ENCODE measurements at places on chromosomes 5 and 9.

- DNase-seq = no peak
Observed at GRCh38 chr5:80756292-80756691, 101.5 kb upstream of the DHFR start.

DNA sequence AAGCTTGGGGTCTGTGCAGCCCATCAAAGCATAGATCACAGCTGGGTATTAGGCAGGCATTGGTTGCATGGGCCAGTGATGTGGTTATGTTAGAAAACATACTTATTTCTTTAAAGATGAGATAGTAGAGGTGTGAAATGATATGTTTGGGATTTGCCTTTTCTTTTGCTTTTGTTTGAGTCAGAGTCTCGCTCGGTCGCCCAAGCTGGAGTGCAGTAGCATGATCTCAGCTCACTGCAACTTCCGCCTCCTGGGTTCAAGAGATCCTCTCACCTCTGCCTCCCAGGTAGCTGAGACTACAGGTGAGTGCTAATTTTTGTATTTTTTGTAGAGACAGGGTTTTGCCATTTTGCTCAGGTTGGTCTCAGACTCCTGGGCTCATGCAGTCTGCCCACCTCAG is 84.8 kb downstream of the PDE6A start:
- DNase-seq = no peak

DNA sequence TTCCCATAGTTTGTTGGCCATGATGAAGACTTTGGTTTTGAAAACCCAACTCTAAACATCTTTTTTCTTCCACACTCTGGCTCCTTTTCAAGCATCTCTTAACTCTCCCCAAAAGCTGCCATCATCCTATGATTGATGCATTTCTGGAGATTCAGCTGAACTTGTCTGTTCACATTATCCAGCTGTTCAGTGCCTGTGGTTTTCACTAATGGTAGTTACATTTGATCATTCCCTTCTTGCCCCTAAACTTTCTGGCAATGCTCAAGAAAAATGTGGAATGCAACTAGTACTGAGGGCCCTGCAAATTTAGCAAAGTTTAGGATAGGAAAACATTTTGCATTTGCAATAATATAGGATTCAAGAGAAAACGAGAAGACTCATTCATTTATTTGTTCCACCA is 267.5 kb downstream of the ENC1 start:
- DNase-seq = no peak

DNA sequence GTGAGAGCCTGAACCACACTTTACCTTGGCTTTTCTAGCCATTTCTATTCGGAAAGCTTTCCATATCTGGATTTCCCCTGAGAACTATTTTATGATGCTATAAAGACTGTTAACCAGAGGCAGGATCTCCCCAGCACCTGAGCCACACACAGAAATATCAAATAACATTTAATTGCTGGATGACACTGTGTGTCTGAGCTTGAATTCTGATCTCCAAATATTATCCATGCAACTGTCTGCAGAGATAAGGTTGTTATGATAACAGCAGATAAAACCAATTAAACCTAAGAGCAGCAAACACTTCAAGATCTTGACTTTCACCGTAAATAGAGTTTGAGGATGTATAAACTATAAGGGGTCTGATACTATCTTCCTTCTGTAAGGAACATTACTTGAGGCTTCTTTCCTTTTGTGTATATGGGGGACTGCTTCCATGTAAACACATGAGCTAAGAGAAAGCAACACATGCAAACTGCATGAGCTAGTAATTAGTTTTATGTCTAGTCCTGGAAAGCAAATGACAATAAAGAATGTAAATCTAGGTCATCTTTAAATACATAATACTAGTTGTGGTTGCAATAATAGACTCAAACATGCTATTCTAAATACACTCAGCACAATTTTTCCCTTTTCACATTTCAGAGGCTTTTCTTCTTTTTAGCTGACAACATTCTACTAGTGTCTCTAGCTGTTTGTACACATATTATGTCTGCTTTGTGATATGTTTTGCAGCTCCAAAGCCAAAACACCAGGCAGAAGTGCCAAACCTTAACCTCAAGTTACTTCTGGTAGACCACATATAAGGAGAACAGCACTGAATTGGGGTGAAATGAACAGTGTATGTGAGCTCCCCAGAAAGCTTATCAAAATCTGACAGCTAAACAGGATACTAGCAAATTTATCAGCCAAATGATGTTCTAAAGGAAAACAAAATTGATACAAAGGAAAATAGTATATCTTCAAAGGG is 136.5 kb downstream of the EFNA5 start:
- DNase-seq = no peak

GRCh38 chr5:14362491-14362890 is 219.1 kb upstream of the OTULINL start:
- no peak for DNase-seq

DNA sequence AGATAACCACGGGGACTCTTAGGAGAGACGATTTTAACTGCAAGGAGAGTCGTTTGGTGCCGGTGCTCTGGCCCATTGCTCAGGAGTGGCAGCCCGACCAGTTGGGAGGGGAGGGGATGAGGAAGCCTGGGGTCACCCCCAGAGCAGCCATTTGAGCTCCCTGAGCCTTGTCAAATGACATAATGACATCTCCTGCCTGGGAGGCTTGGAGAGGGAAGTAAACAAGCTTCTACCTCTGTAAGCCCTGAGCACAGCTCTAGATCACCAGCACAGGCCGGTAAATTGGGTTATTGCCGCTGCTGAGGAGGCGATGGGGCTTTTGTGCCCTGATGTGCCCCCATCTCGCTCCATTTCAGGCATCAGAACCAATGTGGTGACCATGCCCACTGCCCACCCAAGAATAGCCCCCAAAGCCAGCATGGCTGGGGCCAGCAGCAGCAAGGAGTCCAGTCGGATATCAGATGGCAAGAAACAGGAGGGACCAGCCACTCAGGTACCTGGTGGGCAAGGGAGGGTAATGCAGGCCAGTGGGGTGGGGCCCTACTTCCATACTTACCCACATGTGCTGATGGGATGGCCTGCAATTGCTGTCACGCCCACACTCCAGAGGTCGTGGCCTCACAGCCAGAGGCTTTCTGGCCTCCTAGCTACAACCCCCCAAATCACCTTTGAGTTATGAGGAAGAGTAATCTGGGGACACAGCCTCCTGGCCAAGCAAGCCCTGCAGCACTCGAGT is 23.0 kb downstream of the CD74 start:
- DNase-seq = no peak

DNA sequence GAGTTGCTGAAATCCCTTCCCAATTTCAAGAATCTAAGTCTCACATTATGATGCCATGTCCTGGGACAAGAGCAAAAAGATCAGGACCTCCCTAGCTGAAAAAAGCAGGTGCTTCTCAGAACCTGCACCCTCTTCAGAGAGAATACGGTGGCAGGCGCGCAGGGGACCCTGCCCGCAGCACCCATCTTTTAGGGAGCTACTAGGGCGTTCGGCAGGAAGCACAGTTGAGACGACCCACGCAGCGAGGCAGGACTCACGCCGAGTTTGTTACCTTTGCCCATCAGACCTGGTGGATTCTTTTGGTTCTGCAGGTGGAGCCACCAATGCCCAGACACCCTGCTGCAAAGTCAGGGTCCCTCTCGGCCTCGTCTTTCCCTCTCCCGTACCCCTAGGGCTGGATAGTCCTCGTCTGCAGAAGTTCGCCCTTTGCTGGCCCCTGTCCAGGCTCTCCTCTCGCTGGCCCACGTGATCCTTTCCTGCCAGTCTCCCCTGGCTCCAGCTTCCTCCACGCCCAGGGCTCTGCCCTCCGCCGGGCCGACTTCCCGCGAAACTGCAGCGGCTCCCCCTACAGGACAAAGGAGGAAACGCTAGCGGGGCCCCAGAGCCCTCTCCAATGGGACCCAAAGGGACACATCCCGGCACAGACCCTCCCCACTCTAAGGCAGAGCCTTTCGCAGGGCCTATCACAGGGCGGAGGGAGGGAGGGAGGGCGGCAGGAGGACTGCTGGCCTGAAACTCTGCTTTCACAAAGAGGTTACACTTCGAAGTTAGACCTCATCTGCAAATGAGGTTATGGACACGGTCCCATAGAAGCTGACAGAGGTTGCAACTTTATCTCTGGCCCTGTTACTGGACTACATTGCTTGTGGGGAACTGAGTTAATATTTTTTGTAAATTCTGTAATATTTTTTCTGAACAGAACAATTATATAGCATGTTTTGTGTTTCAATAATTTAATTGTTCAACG is 28.8 kb downstream of the TMEM174 start:
- DNase-seq = peak; percentile 20

- no peak for DNase-seq
Observed at GRCh38 chr5:78927657-78928282, 57.3 kb downstream of the ARSB start.

- DNase-seq = no peak
Observed at GRCh38 chr5:126525630-126526245, 69.3 kb downstream of the ALDH7A1 start.

DNA sequence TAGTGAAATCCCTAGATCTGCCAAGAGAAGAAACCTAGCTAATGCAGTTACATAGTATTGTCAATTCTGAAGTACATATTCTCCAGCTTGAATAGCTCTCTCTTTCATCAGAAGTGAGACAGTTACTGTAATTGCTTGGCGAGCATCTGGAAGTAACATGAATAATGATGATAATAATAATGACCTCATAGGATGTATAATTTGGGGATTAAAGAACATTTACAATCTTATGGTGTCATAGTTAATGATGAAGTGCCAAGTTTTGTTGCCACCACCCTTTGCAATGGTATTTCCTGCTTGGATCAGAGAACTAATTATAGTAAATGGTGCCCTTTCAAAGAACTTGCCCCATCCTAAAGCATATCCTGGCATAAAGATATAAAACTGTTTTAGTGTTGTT is 201.4 kb downstream of the ADAMTSL1 start:
- no peak for DNase-seq

DNA sequence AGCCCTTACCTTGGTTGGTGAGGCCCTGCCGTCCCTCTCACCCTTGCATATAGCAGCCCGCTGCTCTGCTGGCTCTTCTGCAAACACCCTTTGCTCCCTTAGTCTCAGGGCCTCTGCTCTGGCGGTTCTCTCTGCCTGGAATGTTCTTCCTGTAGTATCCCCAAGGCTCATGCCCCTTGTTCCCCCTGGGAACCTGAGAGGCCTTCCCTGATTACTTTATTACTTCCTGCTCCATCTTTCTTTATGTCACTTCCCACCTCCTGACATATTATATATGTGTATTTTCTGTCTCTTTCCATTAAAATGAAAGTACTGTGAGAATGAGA is 73.9 kb upstream of the SPRY4 start:
- DNase-seq = no peak

DNA sequence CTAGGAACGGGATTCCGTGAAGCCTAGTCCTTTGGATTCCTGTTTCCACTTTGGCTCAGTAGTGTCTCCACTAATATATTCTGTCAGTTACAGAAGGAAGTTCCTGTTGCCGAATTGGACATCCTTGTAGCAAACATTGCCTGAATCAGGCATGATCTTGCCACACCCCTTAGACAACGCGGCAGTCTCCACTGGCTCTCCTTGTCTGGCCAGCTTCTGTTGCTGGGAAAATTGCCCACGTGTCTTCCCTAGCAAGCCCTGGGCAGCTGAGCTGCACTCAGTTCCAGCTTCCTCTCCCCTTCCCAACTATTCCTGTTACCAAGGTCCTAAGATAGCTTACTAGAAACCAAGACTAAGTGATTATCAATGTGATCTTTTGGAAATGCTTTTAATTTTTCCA is 316.6 kb upstream of the RIOK2 start:
- DNase-seq = no peak

DNA sequence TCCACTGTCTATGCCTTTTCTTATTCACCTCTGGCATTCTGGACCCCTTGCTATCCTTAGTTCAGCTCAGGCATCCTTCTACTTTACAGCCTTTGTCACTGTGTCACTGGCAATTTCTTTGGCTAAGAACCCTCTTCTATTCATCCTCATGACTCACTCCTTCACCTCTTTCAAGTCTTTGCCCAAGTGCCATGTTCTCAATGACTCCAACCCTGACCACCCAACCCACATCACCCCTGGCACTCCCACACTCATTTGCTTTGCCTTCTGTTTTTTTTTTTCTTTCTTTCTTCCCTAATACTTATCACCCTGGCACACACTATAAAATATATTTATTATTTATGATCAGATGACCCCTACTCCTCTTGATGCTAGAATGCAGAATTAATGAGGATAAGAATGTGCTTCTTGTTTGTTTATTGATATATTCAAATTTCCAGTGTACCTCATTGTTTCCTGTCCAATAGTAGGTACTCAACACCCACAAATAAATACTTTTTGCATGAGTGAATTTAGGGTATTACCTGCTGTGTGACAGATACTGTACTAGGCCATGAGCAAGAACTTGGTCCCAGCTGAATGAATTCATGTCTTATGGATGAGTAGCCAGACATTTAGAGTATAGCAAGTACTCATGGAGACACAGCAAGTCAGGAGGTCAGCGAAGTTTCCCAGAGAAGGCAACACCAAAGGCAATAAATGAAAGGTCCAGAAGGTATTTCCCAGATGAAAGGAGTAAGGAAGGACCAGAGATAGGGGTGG is 236.1 kb downstream of the PAPPA start:
- no peak for DNase-seq

DNA sequence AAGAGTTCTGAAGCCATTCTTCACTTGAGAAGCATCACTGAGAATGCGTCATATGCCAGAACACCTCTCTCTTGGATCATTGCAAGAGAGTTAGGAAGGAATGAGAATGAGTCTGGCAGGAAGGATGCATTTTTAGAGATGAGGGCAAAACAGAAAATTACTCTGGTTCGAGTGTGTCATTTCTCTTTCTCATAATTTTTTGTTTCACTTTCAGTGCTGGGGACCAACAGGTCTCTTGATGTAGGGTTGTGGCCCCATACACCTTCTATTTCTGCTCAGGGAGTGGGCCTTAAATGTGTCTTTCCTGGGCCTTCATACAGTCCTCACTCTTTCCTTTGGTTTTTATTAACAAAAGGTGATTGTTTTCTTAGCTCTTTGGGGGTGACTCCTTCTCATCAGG is 302.4 kb downstream of the NR3C1 start:
- no peak for DNase-seq

- no peak for DNase-seq
Observed at GRCh38 chr5:148937830-148938521, 111.6 kb downstream of the ADRB2 start.

GRCh38 chr9:69453746-69454145 is 128.7 kb downstream of the ENTREP1 start:
- no peak for DNase-seq

DNA sequence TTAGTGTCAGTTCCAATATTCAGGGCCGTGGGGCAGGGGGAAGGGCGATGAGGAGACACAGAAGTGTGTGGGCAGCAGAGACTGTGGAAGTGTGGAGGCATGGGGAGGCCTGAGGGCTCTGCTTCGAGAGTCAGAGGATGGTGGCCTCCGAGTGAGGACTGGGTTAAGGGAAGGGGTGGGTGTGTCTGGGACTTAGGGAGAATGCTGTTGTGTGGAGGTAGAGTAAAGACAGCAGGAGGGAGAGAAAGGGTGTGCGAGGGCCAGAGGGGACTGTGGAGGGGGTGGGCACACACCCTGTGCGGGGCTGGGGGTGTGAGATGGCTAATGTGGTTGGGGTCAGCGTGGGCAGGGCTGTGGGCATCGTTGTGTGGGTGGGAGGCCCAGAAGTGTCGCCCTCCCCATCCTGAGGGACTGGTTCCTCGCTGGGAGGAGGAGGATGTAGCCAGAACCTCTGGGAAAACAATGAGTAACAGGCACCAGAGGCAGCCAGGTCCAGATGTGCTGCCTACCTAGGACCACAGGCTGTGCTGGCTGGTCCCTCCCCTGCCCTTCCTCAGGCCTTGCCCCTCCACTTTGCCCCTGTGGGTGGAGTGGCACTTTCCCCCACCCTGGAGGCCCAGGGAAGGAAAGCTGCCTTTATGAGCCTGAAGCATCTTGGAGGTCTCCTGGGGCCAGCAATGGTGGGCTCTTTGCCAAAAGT is 4.2 kb downstream of the USP20 start:
- DNase-seq = no peak

GRCh38 chr9:108150736-108151586 is 661.4 kb upstream of the KLF4 start:
- no peak for DNase-seq

GRCh38 chr9:123914517-123915196 is 15.3 kb downstream of the DENND1A start:
- no peak for DNase-seq
